Liver (tissue), 10 donors: ENCODE measurements at places on chromosomes 3 and 15. TPM values are rescaled to one million over a fixed set of nuclear protein-coding genes. Genes with fewer than 3 reads are reported as not detected.

Gene HIGD2B
- total RNA-seq, result not detected

Gene SAXO2
- total RNA-seq, result 0.50 TPM

GRCh38 chr15:66233487-66234415, 19.8 kb downstream of the MEGF11 start:
- DNase-seq, result no peak

GRCh38 chr15:51105430-51106016, 10.8 kb upstream of the TNFAIP8L3 start:
- DNase-seq, result no peak

DNA sequence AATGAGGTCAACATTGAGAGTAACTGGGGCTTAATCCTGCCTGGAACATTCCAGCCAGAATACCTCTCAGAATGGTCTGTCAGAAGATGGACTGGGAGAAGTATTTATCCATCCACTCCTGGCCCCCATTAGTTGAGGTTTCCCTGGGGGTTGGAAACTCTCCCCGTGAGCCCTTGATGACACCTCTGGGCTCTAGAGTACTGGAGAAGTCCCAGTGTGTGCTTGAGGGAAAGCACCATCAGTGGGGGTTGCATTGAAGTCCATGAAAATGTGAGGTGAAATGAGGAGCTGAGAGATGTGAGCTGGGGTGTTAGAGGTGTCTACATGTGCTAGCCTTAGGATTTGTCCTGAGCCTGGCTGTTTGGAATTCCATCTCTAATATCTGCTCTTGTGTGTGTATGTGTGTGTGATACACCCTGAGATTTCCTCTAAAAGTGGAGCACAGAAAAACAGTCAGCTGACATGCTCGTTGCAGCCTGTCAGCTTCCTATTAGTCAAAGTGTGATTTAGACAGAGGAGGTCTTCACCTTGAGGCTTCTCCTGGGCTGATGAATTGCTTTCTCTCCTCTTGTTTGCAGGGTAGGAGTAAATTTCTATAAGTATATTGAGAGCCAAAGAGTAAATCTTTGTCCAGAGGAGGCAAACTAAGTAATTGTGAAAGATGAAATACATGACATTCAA, 67.6 kb downstream of the NR1D2 start:
- DNase-seq, result no peak

- DNase-seq, result no peak
Observed at GRCh38 chr3:21715662-21716061, 35.3 kb downstream of the ZNF385D start.

- DNase-seq, result no peak
Observed at GRCh38 chr3:99721633-99722007, 83.2 kb downstream of the COL8A1 start.

DNA sequence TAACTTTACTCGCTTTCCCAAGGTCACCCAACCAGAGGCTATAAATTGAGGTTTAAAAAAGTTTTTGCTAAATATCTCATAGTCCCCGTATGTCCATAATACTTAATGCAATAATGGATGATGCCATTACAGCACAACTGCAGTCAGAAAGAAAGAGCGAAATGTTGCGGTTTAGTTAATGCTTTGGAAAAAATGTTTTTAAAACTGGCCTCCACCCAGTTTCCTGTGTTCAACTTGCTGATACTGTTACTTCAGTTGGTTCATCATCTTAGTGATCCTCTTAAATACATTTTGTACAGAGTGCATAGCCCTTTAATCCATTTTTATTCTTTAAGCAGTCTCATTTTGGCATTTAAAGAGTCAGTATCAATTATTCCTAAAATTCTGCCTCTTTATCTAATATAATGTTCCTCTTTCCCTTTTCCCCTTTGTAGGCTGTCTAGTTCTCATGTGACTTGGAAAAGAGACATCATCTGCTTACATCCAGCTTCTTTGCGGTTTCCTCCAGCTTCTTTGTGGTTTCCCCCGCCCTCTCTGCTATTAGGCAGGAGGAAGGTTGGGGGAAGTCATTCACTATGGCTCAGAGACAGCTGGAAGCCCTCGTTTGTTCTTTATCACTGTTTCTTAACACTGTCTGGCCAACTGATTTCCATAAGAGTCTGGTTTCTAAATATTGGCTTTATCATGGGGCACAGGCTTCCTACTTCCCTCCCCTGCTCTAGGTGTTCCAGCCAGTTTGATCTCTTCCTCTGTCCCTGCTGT, 154.3 kb downstream of the GOLIM4 start:
- no peak for DNase-seq
